IMR-90 (cell line): ENCODE measurements at places on chromosomes 1 and 21. TPM values are rescaled to one million over a fixed set of nuclear protein-coding genes. Genes with fewer than 3 reads are reported as not detected.

DNA sequence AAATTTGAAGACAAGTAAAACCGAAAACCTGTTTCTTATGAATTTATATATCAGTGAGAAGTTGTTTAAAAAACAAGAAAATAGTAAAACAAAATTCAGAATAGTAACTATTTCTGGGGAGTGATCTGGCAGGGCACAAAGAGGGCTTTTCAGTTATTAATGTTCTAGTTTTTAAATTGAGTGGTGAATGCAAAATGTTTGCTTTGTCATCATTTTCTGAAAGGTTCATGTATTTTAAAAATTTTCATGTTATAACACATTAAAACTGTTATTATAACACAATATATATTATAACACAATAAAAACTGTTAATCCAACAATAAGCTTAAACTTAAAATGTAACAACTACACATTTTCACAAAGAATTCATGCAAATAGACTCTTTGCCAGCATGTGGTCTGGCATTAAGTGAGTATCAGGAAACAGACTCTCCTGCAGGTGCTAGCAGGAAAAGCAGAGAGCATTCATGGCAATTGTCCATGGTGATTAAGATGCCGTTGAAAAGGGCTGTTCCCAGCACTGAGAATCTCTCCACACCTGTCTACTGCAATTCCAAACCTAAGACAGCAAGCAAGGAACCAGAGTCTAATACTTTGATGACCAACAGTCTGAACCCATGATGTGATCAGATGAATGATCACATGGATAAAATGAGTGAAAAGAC is 204.9 kb downstream of the TBX15 start:
- no peak overlapping the region for H3K27ac ChIP-seq
- no peak for DNase-seq
- no peak overlapping the region for H3K4me3 ChIP-seq

- H3K27me3 ChIP-seq, result no peaks in the 10 kb centered on the region
- DNase-seq, result no peak
- no peak overlapping the region for H3K4me3 ChIP-seq
These were observed 23.2 kb upstream of the IFNAR1 start for GRCh38 chr21:33301632-33302002.

- no peak for DNase-seq
- peaks cover 11% of the 10 kb centered on the region; the same call in 1 of the 2 replicates for H3K36me3 ChIP-seq
- peaks cover 7% of the 10 kb centered on the region; the same call in 1 of the 2 replicates for H3K4me1 ChIP-seq
- no peak overlapping the region for H3K4me3 ChIP-seq
- H3K27ac ChIP-seq, result no peak overlapping the region
These were observed 154.3 kb downstream of the COQ8A start for GRCh38 chr1:227094249-227094966.

DNA sequence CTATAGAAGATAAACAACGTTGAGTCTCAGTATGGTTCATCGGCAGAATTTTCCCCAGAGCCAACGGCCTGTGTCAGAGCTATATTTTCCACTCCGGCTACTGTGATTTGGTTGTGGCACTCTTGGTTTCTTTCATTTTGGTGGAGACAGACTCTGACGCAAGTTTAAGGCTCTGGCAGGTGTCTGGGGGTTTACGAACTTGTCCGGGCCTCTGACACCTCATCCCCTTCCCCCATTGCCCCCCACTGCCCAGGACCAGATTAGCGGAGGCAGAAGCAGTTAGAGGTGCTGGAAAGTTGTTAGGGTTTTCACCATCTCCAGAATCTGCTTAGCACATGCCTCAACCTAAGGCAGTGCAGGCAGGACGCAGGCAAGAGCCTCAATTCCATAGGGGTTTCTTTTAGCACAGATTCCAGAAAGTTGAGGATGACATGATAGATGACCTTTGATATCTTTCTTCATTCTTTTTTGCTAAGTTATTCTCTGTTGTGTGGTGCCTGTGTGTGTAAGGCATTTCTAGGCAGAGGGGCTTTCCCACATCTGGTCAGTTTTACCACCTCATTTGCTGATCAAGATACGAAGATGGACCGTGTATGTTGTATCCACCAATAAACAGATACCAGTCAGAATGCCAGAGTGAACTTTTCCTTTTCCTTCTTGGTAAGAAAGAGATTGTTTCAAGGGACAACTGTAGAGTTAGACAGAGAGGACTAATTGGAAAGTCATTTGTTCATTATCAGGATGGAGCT is 18.4 kb upstream of the IL10 start:
- DNase-seq, result no peak
- H3K4me1 ChIP-seq, result peaks cover 5% of the 10 kb centered on the region
- no peaks in the 10 kb centered on the region; the same call in 1 of the 2 replicates for H3K27me3 ChIP-seq
- no peak overlapping the region for H3K27ac ChIP-seq

GRCh38 chr1:72637593-72637992 is 355.3 kb upstream of the NEGR1 start:
- H3K27me3 ChIP-seq, result no peaks in the 10 kb centered on the region; the same call in 1 of the 2 replicates
- H3K4me1 ChIP-seq, result no peaks in the 10 kb centered on the region
- no peak overlapping the region for H3K27ac ChIP-seq
- H3K4me3 ChIP-seq, result no peak overlapping the region
- no peaks in the 10 kb centered on the region for H3K36me3 ChIP-seq
- no peak for DNase-seq

DNA sequence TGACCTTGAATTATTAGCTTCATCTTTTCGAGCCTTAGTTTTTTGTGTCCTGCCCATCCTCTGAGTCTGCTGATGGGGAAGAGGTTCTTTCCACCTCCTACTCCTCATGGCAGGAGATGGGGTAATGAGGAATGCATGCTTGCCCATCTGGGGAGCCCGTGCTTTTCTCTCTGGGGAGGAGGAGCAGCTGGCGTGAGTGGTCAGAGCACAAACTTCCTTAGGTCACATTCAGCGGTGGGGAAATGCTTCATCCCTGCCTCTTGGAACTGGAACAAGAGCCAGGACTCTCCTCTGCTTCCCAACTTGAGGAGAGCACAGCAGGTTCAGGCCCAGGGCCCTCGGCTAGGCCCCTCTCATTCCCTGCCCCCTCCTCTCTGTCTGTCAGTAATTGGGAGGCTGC is 155.0 kb downstream of the PCNX2 start:
- H3K36me3 ChIP-seq, result peaks cover 2% of the 10 kb centered on the region
- H3K27ac ChIP-seq, result peak overlapping the region; percentile 41; the same call in 1 of the 2 replicates
- peaks cover 4% of the 10 kb centered on the region; the same call in 1 of the 2 replicates for H3K4me1 ChIP-seq
- H3K4me3 ChIP-seq, result no peak overlapping the region
- no peak for DNase-seq

DNA sequence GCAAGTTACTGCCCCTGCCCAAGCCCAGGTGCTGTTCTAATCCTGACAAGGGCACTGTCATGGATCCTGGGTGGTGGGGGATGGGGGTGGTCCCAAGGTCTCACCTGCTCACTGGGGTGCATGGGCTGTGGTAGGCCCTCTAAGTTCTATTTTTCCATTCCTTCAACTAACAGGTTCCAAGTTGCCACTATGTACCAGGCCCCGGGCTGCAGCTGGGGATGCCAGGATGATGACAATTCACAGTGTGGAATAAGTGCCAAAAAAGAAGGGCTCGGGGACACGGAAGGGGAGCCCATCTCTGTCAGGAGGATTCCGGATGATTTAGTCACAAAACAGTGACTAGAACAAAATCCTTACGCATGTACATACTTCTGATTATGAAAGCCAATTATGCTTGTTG is 76.0 kb downstream of the STUM start:
- H3K36me3 ChIP-seq, result no peaks in the 10 kb centered on the region
- peaks cover 1% of the 10 kb centered on the region for H3K27me3 ChIP-seq
- DNase-seq, result peak; percentile 46

DNA sequence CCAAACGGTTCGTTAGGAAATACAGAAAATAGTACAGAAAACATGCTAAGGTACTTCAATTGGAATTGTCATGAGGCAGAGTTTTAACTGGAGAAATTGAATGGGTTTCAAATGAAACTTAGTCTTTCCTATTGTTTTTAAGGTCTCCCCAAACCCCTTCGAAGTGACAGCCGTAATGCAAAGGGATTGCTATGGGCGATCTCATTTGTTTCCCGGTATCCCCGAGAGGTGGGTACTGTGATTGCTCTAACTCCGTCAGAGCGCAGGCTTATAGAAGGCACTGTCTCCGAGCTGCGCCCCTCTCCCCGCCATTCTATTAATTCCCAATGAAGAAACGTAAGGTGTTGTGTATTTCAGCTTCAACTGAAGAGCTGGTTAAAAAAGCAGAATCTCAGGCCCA is 22.0 kb upstream of the RNF187 start:
- H3K36me3 ChIP-seq, result no peaks in the 10 kb centered on the region
- no peak overlapping the region for H3K27ac ChIP-seq
- H3K27me3 ChIP-seq, result peaks cover 31% of the 10 kb centered on the region
- no peaks in the 10 kb centered on the region; the same call in 1 of the 2 replicates for H3K4me1 ChIP-seq

GRCh38 chr1:175737451-175737850 is 5.9 kb downstream of the TNR start:
- H3K4me1 ChIP-seq, result no peaks in the 10 kb centered on the region
- H3K27me3 ChIP-seq, result no peaks in the 10 kb centered on the region
- no peaks in the 10 kb centered on the region for H3K36me3 ChIP-seq
- DNase-seq, result no peak
- H3K27ac ChIP-seq, result no peak overlapping the region
- no peak overlapping the region for H3K4me3 ChIP-seq

DNA sequence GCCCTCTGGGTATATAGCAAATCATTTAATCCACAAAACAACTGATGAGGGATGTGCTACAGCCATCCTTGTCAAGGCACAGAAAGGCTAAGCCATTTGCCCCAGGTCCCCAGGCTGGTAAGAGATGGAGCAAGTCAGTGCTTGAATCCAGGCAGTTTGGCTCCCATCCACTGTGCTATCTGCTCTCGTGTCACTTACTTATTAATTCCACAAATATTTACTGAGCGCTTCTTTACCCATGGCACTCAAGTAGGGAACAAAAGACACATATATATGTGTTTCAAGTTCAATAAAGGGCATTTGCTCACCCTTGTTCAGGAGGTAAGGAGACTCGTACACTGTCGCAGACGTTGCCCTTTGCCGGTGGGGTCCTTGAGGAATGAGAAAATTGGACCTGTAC is 38.6 kb upstream of the MPZL1 start:
- H3K4me1 ChIP-seq, result no peaks in the 10 kb centered on the region
- H3K4me3 ChIP-seq, result no peak overlapping the region
- DNase-seq, result no peak
- H3K27ac ChIP-seq, result no peak overlapping the region
- peaks cover 14% of the 10 kb centered on the region for H3K27me3 ChIP-seq

DNA sequence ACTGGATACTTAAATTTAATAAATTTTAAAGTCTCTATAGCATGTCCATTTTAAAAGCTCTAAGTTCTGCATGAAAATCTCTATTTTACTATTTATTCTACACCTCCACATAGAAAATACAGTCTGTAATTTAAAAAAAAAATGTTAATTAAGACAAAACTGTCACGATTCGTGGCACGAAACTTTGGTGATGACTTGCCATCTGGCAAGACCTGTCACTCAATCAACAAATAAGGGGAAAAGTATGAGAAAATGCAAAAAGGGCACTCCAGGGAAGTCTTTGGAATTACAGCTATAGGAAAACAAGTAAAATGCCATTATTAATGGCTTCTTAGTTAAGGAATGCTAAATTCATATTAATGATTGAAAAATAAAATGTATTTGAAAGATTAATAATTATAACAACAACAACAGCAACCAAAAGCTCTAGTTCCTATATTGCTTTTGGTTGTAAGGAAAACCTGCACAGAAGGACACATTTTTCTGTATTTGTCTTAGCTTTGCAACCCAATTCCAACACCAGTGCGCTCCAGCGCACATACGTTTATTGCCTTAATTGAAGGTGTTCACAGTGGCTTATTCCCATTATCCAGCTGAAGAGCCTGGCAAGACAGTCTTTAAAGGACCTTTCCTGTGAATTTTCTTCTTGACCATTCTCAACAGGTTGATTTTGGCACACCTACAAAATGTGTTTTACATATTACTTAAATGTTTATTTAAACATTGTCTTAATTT is 107.8 kb downstream of the PLPPR5 start:
- no peak overlapping the region for H3K4me3 ChIP-seq
- DNase-seq, result no peak
- H3K27ac ChIP-seq, result no peak overlapping the region
- no peaks in the 10 kb centered on the region; the same call in 1 of the 2 replicates for H3K27me3 ChIP-seq
- no peaks in the 10 kb centered on the region for H3K4me1 ChIP-seq

DNA sequence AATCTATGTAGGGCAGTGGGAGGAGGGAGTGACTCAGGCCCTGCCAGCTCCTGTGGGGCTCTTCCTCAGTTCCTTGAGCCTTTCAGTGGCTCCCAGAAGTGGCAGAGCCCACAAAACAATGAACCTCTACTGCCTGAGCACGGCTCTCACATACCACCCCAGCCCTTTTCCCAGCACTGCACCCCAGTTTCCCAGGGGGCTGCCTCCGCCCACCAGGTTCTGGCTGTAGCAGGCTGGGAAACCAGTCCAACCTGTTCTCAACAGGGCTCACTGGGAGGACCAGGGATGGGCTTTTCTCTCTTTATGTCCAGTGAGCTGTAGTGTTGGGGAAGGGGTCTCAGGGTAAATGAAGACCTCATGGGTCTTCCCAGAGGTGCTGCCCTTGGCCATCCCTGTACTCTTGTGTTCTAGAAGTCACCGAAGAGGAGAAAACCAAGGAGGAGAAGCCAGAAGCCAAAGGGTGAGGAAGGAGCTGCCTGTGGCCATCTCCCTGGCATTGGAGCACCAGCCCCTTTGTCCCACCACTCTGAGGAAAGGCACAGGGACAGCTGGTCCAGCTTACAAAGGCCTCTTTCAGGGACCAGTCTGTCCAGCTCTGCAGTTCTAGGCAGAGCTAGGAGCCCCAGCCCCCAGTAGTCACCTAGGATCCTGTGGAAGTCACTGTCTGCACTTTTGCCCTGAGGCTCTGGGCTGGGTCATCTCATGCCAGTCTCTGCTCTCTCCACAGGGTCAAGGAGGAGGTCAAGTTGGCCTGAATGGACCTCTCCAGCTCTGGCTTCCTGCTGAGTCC is 3.5 kb downstream of the MARCKSL1 start:
- no peaks in the 10 kb centered on the region for H3K27me3 ChIP-seq
- peaks cover 60% of the 10 kb centered on the region for H3K36me3 ChIP-seq
- DNase-seq, result no peak
- H3K27ac ChIP-seq, result no peak overlapping the region
- peaks cover 6% of the 10 kb centered on the region for H3K4me1 ChIP-seq

MARK1 gene
- polyA plus RNA-seq, result not detected in 2 replicates

FABP3 gene
- 6.6 and 8.6 TPM in 2 replicates for polyA plus RNA-seq

CD58 gene
- 3.8 and 5.7 TPM in 2 replicates for polyA plus RNA-seq

CASZ1 gene
- 0.23 and 0.24 TPM in 2 replicates for polyA plus RNA-seq

SIKE1 gene
- polyA plus RNA-seq, result 20.9 and 24.2 TPM in 2 replicates

DDX20 gene
- polyA plus RNA-seq, result 4.4 and 5.7 TPM in 2 replicates

EPHX1 gene
- 33.8 and 46.3 TPM in 2 replicates for polyA plus RNA-seq
